ENCODE measurements at places on chromosomes 7 and 10. TPM values are rescaled to one million over a fixed set of nuclear protein-coding genes. Genes with fewer than 3 reads are reported as not detected.

- no peak for DNase-seq
These were observed 63.9 kb downstream of the FOXL3 start for GRCh38 chr7:353746-354325.

DNA sequence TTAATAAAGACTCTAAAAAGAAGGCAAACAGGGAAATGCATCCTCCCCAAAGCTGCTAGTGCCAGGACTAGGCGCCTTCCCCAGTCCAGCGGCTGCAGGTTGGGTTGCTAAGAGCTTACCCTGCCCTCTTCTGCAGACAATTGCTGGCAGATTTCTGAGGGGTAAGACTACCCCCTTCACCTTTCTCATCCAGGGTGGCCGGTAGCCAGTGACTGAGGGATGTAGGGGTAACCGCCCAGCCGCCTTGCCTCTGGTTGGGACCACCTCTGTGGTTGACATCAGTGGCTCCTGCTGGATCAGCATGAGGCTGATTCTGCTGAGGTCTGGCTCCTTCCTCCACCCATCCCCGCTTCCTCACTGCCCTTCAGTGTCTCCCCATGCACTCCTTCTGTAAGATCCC is 71.2 kb downstream of the ADCYAP1R1 start:
- DNase-seq: peak; percentile 22

The FKBP6 gene
- total RNA-seq: not detected

DNA sequence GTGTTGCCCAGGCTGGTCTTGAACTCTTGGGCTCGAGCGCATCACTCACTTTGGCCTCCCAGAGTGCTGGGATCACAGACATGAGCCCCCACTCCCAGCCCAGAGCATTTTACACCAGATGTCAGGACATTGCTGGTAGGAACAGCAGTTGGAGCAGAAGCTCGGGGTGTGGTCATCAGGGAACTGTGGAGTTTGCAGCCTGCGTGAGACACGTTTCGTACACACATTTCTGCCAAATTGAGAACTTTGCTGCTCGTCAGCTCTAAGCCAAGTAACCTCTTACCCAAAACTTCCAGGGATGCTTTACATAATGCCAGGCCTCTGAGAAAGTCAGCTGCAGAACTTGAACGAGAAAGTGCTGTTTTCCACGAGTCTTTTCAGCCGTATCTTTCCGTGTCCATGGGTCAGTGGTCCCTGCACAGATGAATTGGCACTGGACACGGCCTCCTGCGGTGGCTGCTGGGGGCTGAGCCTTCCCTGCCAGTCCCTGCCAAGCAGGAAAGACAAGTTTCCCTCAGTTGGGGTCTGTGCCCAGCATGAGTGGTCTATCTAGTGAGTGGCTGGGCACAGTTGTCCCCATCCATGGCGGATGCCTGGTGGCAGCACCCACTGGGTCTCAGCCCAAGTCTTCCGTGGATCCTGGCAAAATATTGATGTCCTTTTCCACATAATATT is 54.4 kb downstream of the DNAJB6 start:
- peak; percentile 38 for DNase-seq

GRCh38 chr10:191703-192518 is 56.7 kb downstream of the ZMYND11 start:
- DNase-seq: no peak

DNA sequence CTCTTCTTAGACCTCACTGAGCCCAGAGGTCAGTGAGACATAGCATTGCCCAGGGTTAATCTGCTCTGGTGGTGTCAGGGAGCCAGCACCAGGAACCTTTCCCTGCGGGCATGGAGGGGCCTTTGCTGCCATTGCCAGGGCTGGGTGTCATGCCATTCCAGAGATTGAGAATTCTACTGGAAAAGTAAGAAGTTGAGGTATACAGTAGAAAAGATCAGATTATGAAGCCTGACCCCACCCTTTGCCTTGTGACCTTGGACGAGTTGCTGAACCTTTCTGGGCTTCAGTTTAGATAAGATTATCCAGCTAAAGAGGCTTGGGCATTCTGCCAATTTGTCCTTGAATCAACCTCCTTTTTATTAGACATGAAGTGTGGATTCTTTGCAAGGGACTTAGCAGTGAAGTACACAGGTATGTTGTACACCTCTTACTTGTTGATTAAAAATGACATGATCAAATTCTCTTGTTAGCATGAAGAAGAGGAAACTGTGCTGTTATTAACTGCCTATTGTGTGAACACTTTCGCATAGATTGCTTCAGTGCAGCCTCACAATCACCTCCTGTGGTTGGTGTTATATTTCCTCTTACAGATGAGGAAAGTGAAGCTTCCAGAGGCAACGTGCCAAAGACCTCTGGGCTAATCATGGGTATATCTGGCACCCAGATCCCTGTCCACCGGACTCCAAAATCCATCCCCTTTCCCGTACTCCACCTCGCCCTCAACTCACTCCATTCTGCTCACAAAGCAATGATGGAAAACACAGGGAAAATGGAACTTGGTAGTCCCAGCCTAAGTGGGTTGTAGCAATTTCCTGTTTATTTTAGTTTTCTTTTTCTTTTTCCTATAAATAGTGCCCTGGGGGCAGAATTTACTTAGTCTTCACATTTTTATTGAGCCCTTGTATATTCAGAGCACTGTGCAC is 151.3 kb downstream of the CAMK1D start:
- no peak for DNase-seq

The ETV1 gene
- total RNA-seq: 8.4 TPM

- no peak for DNase-seq
These were observed 48.4 kb upstream of the GLI3 start for GRCh38 chr7:42285383-42285824.
